ENCODE measurements at places on chromosomes 7 and 10.

DNA sequence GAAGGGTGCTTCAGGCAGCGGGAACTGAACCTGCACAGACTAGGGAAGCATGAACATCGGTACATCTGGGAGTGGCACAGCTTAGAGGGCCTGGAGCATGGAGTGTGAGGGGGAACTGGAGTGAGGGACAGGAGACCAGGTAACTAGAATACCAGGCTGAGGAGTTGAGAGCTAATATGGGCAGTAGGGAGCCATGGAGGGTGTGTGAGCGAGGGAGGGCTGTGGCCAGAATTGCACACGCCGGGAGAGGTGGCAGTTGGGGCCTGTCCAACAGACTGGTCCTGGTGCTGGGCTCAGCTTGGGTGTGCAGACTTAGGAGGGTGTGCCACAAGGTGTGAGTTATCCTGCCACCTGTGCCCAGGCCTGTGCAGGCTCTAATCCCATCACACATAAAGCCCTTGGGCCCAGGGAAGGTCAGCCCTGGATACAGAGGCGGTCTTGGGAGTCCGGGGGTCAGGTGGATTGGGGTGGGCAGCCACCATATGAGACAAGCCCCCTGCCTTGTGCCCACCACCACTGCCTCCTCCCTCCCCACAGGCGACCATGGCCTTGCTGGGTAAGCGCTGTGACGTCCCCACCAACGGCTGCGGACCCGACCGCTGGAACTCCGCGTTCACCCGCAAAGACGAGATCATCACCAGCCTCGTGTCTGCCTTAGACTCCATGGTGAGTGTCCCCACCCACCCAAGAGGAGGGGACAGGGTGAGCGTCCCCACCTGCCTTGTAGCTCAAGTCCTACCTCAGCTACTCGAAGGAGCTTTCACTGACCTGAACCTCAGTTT is 54.0 kb downstream of the GTF2IRD1 start:
- DNase-seq: no peak

DNA sequence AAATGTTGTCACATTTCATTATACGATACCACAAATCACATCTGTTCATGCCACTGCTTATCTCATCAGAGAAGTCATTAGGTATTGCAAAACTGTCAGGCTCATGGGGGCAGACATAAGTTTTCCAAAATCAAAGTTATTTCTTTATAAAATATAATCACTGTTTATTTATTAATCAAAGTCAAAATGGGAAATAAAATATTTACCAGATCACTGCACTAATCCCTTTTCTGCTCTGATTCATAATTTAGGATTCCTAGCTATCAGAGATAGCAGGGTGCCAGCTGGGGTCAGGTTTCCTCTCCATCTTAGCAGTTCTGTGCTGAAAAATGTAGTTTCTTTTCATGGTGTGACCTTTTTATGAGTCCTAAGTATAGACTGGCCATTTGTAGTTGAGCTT is 117.7 kb upstream of the LANCL2 start:
- DNase-seq: no peak

GRCh38 chr7:75711656-75712514 is 26.9 kb downstream of the HIP1 start:
- DNase-seq: no peak

DNA sequence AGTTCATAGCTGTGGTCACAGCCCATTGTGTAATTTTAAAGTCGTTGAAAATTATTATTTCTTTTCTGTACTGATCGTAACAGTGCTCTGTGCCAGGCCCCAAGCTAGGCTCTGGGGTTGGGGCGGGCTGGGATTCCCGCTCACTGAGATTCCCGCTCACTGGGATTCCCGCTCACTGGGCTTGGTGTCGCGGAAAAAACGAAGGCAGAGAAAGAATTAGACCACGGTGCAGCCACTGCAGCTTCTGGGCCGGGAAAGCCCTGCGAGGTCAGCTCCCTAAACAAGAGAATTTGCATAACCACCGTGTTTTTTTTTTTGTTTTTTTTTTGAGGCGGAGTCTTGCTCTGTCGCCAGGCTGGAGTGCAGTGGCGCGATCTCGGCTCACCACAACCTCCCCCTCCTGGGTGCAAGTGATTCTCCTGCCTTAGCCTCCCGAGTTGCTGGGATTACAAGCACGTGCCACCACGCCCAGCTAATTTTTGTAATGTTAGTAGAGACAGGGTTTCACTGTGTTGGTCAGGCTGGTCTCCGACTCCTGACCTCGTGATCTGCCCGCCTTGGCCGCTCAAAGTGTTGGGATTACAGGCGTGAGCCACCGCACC is 31.2 kb downstream of the FOXK1 start:
- DNase-seq: no peak

DNA sequence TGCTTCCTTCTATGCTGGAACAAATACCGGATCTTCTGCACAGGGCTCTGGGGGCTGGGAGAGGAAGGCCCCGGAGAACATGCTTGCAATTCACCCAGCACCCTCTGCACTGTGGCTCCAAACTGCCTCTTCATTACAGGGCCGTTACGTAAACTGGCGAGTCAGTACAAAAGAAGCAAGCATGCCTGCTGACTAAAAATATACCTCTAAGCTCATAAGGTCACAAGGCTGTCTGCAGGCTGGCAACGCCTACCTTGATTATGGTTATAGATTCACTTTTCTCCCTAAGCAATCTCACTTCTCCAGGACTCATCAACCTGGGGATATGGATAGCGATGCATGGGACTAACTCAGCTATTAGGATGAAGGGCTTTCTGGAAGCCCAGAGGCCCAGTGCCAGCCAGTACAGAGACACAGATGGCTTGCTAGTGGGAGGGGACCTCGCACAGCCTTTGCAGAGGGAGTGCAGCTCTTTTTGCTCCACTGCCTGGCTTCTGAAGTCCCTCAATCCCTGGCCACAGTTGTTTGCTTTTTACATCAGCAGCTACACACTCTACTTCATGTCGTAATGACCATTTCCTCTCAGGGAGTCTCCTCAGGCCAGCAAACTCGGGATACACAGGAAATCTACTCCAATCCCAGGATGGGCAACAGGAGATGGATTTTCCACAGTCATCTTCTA is 96.1 kb downstream of the SH3PXD2A start:
- DNase-seq: no peak

- no peak for DNase-seq
Measured at GRCh38 chr7:47313564-47313963, 268.3 kb downstream of the TNS3 start.

DNA sequence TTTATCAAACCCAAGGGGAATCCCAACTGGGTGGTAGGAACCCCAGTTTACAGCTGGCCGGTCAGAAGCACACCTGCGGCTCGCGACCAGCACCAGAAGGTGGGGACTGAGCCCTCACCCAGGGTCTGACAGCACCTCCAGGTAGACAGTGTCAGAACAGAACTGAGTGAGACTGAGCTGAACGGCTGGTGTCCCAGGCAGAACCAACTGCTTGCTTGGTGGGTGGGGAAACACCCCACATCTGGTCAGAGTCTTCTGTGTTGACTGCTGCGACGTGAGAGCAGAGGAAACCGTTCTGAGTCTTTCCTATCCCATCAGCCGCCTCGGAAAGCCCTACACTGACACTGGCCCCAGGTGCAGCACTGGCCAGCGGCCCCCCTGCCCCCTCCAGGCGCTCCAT is 160.7 kb downstream of the MAD1L1 start:
- no peak for DNase-seq
